Fibroblast of gingiva (primary cell): ENCODE measurements at places on chromosomes 1 and 21.

GRCh38 chr1:243801378-243801777 is 48.7 kb downstream of the AKT3 start:
- no peak for DNase-seq

DNA sequence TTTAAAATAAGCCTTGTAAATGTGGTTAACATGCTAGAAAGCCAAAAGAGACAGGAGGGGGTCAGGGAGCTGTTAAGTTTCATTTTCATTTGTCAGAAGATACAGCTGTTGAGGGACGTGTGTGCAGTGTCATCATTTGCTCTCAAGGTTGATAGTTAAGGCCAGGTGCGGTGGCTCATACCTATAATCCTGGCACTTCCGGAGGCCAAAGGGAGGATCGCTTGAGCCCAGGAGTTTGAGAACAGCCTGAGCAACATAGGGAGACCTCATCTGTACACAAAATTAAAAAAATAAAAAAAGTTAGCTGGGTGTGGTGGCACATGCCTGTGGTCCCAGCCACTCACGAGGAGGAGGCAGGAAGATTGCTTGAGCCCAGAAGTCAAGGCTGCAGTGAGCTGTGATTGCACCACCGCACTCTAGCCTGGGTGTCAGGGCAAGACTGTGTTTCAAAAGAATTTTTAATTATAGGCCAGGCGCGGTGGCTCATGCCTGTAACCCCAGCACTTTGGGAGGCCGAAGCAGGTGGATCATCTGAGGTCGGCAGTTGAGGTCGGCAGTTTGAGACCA is 22.7 kb downstream of the ZBTB8OS start:
- DNase-seq: no peak

- DNase-seq: no peak
Observed at GRCh38 chr1:86052948-86053698, 103.4 kb downstream of the COL24A1 start.

- DNase-seq: no peak
Observed at GRCh38 chr1:176720838-176721237, 257.9 kb downstream of the PAPPA2 start.

- DNase-seq: no peak
Observed at GRCh38 chr1:167488786-167489185, 29.5 kb downstream of the CD247 start.
